ENCODE measurements at places on chromosomes 4 and X. TPM values are rescaled to one million over a fixed set of nuclear protein-coding genes. Genes with fewer than 3 reads are reported as not detected.

GRCh38 chr4:140603286-140603685, 34.5 kb upstream of the UCP1 start:
- no peak for DNase-seq

TMEM271 gene
- total RNA-seq: not detected

GRCh38 chr4:29805245-29805644, 914.9 kb upstream of the PCDH7 start:
- no peak for DNase-seq

S100G gene
- not detected for total RNA-seq

PCDH10 gene
- not detected for total RNA-seq

SORCS2 gene
- not detected for total RNA-seq

DNA sequence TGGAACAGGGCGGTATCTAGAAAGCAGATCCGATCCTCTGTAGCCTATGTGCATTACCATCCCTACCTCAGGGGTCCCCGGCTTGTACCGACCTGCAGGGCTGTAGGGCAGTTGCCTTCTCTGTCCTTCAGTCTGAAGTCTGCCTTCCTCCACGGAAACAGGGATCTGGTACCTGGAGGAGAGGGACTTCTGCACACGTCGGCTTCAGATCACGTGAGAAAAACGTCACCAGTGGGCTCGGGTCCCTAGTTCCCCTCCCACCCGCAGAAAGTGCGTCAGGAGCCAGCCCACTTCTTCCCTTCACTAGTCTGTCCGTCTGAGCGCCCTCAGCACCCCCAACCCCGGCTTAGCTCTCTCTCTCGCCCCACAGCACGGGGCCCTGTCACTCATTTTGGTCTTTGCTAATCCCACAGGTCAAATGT, at the start of gene TCEAL5:
TSS of gene TCEAL5 (minus strand) at position 170 of the 422 bp plus-strand sequence. CDS start 2,187 bp downstream, outside the sequence.
- no peak for DNase-seq

GRCh38 chr4:5707366-5707765, 993 bp downstream of the EVC2 start:
- no peak for DNase-seq

DNA sequence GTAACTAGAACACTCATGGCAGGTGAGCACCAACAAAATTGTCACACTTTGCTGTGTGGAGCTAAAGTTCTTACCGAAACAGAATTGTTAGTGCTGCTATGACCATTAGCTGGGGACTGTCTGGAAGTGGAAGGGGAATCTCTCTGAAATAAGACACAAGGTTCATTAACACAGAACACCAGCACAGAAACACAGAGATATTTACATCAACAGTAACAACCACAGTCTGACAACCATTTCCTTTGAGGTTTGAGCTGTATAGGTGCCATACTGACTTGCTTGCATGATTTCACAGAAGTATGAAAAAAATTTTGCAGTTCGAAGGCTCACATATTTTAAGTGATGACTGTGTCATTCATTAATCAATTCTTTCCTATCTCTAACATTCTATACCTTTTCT, 109.8 kb downstream of the NYX start:
- no peak for DNase-seq

PFKFB1 gene
- total RNA-seq: 0.49 TPM

TREX2 gene
- total RNA-seq: 1.1 TPM

DNA sequence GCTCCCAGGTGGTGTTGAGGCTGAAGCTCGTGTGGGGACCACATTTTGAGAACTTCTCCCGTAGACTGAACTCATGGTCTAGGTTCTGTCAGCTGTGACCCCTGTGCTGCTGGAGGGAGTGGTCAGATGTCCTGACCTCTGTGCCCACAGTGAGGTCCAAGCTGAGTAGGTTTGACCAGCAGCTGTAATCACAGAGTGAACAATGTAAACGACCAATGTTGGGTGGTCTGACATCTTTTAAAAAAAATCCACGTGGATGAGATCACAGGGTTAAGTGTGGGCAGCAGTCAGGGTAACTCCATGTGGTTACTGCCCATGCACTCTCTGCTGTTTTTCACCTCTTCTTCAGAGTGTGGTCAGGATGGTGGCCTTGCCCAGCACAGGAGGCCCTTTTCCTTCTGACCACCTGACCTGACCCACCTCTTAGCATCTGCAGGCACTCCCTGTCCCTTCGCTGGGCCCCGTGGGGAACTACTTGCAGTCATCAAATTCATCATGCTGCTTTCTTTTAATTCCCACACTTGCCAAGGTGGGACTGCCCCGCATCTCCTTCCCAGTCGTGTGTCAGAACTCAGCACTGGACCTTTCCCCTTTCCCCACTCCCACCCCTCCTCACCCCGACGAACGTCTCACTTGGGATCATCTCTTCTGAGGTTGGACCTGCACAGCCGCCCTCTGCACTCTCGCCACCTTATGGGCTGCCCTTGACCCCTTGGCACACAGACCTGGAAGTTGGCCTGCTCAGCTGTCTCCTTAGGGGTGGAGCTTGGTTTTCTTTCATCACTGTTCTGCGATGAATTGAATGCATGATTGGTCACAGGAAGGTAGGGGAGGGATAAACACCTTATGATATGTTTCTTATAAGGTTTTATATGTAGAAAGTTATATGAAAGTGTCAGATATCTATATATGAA, 120.1 kb downstream of the PTTG2 start:
- no peak for DNase-seq

- DNase-seq: no peak
Observed at GRCh38 chr4:148023512-148024181, 291.8 kb downstream of the ARHGAP10 start.

- peak; percentile 28 for DNase-seq
Observed at GRCh38 chr4:37685823-37686372, 278 bp downstream of the RELL1 start.

PARM1 gene
- 0.05 TPM for total RNA-seq

ARHGEF6 gene
- 45.3 TPM for total RNA-seq

DNA sequence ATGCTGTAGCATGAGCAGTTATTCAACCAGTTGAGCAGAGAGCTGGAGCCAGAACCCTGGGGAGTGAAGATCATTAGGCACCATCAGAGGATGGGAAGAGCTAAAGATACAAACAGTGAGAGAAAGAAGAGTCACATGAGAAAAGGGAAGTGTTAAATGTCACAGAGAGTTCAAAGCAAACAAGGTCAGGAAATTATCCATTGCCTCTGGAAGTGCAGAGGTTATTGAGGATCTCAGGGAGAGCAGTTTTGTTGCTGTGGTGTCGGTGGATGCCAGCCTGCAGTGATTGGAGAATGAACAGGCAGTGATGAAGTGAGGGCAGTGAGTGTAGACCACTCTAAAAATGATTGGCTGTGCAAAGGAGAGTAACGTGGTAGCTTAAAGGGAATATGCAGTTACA, 17.7 kb downstream of the SPARCL1 start:
- no peak for DNase-seq

- peak; percentile 53 for DNase-seq
Observed at GRCh38 chrX:69158166-69158980, 6.9 kb downstream of the PJA1 start.

- DNase-seq: no peak
Observed at GRCh38 chr4:133618963-133619362, 469.9 kb downstream of the PCDH10 start.

LDOC1 gene
- 6.2 TPM for total RNA-seq

DNA sequence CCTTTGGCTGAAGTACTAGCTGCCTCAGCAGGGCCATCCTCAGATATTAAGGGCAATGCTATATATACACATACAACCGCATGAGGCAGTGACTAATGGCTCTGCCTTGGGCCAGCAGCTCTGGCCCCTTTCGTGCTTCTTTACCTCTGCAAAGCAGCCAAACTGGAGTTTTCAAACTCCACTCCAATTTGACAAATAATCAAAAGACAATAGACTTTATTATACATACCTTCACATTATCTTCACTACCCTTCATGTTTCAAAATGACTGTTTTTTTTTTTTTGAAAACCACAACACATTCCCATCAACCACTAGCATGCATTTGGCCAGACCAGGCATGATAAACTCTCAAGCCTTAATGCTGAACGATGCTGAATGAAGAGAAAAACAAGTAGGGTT, 187.7 kb downstream of the ENOX2 start:
- DNase-seq: no peak

FAM53A gene
- 2.4 TPM for total RNA-seq

DNA sequence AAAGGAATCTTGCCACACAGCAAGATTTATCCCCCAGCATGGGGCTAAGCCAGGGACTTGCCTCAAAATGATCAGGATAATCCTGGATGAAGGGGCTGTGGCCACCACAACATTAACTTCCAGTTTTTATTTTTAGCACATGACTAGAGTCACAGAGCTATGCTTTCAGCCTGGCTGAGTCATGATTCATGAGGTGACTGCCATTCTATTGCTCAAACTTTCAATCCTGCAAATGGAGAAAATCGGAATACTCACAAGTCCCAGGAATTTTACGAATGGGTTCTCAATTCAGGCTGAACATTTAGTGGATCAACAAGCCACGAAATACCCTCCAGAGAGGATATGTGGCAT, 70.7 kb upstream of the HPGD start:
- DNase-seq: no peak

DNA sequence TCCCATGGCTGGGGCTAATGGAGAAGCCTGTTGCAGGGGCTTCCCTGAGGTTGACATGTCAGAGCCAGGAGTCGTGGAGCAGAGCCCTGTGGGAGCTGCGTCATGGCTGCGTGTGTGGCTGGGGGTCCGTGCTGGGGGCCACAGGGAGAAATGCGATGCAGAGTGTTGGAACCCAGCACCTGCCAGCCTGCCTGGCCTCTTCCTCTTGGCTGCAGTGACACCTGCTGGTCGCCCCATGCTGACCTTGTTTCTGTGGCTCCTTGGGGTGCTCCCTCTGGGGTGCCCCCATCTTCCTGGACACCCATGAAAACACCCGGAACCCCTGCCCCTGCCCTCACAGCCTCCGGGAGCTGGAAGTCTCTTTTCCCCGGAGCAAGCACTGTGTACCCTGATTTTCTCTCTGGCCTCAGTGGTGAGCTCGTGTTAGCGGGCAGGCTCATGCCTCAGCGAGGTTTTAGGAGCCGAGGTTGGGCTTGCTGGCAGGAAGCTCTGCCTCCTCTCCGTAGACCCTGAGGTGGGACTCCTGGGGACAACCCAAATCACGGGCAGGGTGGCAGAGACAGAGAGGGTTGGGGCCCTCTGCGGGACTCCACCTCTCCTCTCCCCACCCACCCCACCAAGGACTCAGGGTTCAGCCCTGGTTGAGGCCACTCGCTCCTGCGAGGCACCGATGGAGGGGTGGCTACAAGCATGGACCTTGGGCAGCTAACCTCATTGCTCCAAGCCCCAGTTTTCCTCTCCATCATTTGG, 103.7 kb downstream of the SORCS2 start:
- no peak for DNase-seq

- no peak for DNase-seq
Observed at GRCh38 chrX:151912221-151912620, 468 bp upstream of the MAGEA4 start.

GLRA2 gene
- not detected for total RNA-seq

GRCh38 chr4:3437582-3437936, 4.2 kb upstream of the HGFAC start:
- DNase-seq: no peak

GRCh38 chr4:74013264-74013663, 14.8 kb upstream of the CXCL5 start:
- DNase-seq: no peak

LARP7 gene
- 42.9 TPM for total RNA-seq

DNA sequence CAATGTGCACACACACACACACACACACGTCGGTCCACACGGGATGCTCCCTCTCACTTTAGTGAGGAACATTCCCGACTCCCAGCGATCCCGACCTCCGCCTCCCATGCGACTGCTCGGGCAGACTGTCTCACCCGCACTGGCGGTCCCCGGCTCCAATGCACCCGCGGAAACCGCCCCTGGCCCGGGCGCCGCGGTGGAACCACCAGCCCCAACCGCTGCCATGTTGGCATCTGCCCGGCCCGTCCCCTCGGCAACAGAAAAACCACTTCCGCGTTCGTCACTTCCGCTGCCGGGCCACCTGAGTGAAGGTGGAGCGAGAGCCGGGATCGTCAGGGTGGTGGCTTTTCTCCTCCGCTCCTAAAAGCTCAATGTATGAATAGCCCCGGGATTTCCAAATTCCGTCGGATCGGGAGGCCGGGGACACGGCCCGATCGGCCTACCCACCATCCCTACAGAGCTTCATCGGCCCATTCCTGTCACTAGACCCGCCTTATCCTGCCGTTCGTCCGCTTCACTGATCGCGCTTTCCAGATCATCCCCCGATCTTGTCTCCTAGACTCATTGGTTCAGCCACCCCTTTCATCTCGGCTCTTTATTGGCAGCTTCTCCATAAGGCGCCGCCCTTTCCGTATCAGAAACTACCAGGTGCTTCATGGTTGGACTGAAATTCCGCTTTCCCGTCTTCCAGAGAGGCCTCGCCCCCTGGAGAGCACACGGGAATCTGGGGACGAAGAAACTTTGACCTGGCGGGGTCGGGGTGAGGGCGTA, at the start of gene SLC35A2:
TSS of gene SLC35A2 (minus strand) at position 235 of the 771 bp plus-strand sequence. CDS start at position 225, 10 bp downstream.
- DNase-seq: peak; percentile 92

- DNase-seq: no peak
Observed at GRCh38 chr4:98430708-98431403, 169.7 kb downstream of the RAP1GDS1 start.

DNA sequence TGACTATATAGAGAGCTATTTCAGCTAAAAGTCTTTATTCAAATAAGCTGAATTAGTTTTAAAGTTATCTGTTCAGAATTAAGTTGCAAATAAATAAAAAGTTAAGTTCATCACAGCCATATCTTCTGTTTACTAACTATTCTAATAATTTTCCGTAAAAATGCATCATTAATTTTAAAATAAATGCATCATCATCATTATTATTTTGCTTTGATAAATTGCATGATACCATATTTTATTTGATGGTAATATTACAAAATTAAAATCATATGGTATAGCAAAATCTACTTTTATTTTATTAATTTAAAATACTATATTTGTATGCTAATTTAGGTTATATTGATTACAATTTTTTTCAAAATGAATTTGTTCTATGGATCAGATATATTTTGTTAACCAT, 357.3 kb upstream of the NDST4 start:
- DNase-seq: no peak

DNA sequence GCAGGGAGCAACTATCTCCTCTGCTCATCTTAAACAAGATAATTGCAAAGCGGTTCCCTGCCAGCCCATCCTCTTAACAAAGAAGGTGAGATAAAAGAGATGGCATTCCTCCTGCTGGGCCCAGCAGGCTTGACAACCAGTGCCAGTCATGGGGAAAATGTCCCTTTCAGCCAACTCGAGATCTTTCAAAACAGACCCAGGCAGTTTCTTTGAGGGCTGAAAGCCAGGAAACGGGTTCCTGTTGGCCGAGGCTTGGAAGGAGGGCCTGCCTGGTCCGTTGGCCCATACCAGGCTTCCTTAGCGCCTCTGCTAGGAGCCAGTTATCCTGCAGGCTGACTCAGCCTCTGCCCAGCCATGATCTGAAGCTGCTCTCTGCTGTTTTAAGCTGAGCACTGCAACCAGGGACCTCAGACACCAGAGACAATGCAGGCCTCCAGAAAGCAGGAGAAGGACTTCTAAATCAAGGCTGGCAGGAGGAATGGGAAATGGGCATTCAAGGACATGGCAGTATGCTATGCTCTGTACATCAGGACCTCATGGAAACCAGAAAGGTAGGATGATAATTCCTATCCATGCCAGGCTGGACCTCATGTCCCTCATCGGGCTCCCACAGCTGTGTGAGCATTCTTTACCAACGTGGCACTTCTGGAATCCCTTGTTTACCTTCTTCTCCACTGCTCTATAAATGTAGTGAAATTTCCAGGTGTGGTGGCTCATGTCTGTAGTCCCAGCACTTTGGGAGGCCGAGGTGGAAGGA, 42.4 kb upstream of the SLC2A9 start:
- no peak for DNase-seq

PNMA6F gene
- not detected for total RNA-seq

GRCh38 chr4:182886205-182886604, 31.0 kb downstream of the DCTD start:
- DNase-seq: no peak

HTRA3 gene
- not detected for total RNA-seq

Measured in CD4-positive, alpha-beta T cell (primary cell).